H7 (cell line): ENCODE measurements at places on chromosomes 2 and 18.
A peak's percentile ranks its signal among the peaks of the same experiment; 100 is the strongest.

- no peak for DNase-seq
These were observed 19.1 kb downstream of the KCNK3 start for GRCh38 chr2:26711457-26712161.

DNA sequence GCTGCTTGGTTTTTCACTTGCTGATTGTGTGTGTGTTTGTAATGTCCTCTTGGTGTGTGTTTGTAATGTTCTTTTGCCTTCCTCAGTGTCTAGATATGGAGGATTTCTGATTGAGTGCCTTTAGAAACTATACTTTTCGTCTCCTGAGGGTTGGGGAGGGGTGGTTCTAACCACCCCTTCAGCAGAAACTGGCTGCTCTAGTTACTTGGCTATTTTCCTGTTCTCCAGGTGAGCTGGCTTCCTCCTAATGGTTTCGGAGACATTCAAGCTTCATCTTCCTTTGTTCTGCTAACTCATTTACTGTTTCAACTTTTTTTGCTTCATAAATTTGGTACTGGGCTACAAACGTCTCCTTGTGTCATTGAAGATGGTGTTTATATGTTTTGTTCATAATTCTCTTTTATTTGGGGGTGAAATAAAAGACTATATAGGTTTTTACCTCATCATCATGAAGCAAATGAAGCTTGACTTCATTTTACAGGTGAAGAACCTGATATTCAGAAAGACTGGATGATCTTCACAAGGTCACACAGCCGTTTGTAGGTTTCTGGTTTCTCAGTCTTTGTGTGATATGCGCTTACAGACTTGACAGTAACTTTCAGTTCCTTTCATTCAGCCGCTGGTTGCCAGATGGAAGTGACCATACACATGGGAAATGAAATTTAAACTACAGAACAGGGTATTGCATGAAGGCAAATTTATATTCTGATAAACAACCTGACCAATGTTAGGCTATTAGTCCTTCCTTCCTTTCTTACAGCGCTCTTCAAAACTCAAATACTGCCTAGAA is 238.5 kb downstream of the GALR1 start:
- no peak for DNase-seq

DNA sequence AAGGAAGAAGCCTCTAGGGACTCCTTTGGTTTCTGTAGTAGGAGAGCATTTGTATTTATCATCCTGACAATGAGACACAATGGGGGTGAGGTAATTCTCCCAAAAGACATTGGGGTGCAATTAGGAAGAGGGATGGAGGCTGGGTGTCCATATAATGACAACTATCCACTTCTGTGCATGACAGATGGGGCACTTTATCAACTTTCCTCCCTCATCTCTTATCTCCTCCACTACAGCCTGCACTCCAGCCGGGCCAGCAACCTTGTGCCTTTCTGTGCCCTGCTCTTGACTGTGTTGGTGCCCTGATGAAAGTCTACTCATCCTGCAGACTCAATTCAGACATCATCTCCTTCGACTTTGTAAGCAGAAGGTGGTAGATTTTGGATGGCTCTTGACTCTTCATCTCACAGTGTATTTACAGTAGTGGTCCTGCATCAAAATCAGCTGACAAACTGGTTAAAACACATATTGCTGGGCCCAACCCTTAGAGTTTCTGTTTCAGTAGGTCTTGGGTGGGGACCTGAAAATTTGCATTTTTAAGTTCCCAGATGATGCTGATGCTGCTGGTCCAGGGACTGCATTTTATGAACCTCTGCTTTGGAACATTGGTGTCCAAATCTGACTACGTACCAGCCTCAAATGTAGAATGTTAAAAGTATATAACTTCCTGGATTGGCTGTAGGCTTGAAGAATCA is 40.8 kb upstream of the CFAP36 start:
- no peak for DNase-seq

DNA sequence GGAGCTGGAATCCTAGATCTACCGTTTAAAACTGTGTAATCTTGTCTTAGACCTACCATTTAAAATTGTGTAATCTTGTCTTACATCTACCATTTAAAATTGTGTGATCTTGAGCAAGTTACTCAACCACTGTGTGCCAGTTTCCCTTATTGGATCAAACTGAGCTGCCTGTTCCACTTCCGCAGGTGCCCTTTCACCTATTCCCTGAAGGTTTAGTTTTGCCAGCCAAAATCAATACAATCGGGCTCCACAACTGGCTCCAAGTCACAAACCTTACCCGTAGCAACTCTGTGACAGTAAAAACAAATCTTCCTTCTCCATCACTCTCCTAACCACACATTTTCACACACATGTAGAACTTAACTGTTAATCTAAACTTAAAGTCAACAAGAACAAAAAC is 20.1 kb downstream of the DOCK10 start:
- DNase-seq, result no peak

DNA sequence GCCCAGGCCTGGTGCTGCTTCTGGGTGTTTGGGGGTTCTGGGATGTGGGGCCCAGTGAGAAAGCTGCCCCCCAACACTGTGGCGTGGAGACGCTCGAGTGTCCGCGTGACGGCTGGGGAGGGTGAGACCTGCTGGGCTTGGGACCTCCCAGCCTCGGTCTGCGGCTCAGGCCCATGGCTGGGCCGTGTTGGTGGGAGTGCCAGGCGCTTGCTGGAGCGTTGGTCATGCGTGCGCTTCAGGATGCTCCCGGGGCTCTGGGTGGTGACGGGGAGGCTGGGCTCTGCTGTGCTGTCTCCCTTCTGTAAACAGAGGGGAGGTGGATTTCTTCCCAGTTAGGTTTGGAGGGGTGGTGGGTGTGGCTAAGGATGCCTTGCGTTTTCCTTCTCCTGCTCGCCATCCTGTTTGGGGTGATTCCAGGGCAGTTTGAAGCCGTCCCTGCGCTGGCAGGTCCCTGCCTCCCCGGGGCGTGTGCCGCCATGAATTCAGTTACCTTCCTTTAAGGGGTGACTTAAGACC is 606 bp downstream of the GAL3ST2 start:
- DNase-seq, result no peak

DNA sequence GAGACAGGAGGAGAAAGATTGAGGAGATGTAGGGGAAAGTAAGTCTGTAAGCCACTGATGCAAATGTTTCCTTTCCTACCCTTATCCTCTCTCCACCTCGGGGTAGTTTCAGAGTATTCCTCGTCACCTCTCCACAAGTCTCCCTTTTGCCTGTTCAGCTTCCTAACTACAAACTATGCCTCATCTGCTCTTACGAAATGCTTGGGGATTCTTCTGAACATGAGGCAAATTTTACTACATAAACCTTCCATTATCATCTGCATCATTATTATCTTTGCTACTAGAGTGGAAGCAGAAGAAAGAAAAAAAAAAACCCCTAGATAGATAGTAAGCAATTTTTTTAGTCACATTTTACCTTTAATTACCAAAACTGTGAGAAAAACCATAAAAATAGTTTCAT is 43.1 kb upstream of the CWC22 start:
- no peak for DNase-seq

- DNase-seq, result no peak
These were observed 129.0 kb upstream of the ACVR2A start for GRCh38 chr2:147715807-147716206.

DNA sequence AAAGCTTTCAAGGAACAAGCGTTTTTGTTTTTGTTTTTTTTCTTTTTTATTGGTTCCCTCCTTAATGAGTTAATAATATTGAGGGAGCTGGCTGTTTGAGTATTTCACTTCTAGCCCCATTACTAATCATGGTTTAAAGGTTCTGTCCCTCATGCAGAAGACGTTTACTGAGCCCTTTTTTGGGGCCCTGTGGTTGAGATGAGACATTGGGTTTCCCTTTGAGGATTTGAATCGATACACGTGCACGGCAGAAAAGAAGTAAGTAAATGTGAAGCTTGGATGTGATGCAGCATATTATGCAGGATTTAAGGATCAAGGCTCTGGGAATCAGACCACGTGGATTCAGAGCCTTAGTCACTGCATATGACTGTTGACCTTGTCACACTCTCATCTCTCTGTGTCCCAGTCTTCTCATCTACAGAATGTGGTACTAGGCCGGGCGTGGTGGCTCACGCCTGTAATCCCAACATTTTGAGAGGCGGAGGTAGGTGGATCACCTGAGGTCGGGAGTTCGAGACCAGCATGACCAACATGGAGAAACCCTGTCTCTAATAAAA is 1.0 kb upstream of the CHST10 start:
- no peak for DNase-seq

- peak; percentile 78 for DNase-seq
These were observed 64.4 kb upstream of the REV1 start for GRCh38 chr2:99554238-99554637.

DNA sequence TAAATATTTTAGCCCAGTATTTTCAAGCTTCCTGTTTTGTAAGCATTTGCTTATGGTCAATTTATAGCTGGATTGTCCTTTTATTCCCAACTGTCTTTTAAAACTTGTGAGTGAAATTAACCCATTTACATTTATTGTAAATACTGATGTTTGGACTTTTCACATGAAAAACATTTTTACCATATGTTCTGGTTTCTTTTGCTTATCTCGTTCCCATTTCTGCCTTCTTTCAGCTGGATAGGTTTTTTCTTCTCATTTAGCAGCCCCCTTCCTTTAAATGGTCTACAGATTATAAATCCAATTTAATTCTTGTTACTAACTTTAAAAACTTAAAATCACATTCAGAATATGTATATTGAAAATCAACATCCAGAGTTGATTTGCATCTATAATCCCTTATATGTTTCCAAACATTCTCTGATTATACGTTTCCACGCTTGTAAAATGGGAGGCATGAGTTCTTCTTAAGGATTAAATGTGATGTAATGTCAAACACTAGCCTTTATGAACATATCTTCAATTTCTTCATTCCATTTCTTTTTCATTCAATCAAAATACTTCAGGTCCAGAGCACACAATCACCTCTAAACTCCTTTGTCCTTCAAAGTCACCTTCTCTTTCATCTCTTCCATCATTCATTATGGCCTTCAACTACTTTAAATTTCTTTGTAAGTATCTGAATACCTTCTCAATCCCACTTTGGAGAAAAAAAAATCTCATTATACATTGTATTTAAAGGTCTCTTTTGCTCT is 1.1 kb upstream of the KDM3A start:
- no peak for DNase-seq
